Bladder microvascular endothelial cell (primary cell): ENCODE measurements at places on chromosomes 4 and X. TPM values are rescaled to one million over a fixed set of nuclear protein-coding genes. Genes with fewer than 3 reads are reported as not detected.

NAA11 gene
- total RNA-seq, result not detected in 2 replicates

CXCL3 gene
- 0.16 and 1.1 TPM in 2 replicates for total RNA-seq

DOK7 gene
- total RNA-seq, result 0.06 TPM in 1 of 2 replicates, not detected in the other

RAB41 gene
- total RNA-seq, result not detected in 2 replicates

TCP11X2 gene
- total RNA-seq, result not detected in 2 replicates

FRMPD4 gene
- 0.06 and 0.16 TPM in 2 replicates for total RNA-seq

SGMS2 gene
- total RNA-seq, result 22.2 and 80.5 TPM in 2 replicates

FRMD7 gene
- total RNA-seq, result under 0.01 TPM in 1 of 2 replicates, not detected in the other

SOWAHB gene
- total RNA-seq, result not detected in 2 replicates

CFI gene
- total RNA-seq, result 44.4 and 66.7 TPM in 2 replicates

KCNE5 gene
- total RNA-seq, result under 0.01 and 0.06 TPM in 2 replicates

CETN2 gene
- 16.8 and 18.1 TPM in 2 replicates for total RNA-seq

APLN gene
- total RNA-seq, result 213 TPM in 2 replicates

GAGE1 gene
- not detected in 2 replicates for total RNA-seq

RIBC1 gene
- total RNA-seq, result 0.16 and 0.19 TPM in 2 replicates

STK26 gene
- 1.4 and 2.8 TPM in 2 replicates for total RNA-seq

CCSER1 gene
- total RNA-seq, result 1.1 and 1.8 TPM in 2 replicates

ABLIM2 gene
- total RNA-seq, result 6.6 and 6.7 TPM in 2 replicates

UGT2B7 gene
- not detected in 2 replicates for total RNA-seq

IL13RA2 gene
- total RNA-seq, result 0.97 and 2.7 TPM in 2 replicates

CRMP1 gene
- under 0.01 and 2.3 TPM in 2 replicates for total RNA-seq

PPP1R2C gene
- total RNA-seq, result not detected in 2 replicates

ZDHHC9 gene
- 9.2 and 27.5 TPM in 2 replicates for total RNA-seq
